ENCODE measurements at places on chromosomes 4 and X. TPM values are rescaled to one million over a fixed set of nuclear protein-coding genes. Genes with fewer than 3 reads are reported as not detected.

GRCh38 chrX:121308276-121308805 lies 260.9 kb downstream of the GLUD2 start:
- DNase-seq = peak; percentile 49

Gene NPY1R
- not detected for total RNA-seq

- DNase-seq = no peak
Observed at GRCh38 chr4:89263265-89263664, 44.3 kb downstream of the GPRIN3 start.

DNA sequence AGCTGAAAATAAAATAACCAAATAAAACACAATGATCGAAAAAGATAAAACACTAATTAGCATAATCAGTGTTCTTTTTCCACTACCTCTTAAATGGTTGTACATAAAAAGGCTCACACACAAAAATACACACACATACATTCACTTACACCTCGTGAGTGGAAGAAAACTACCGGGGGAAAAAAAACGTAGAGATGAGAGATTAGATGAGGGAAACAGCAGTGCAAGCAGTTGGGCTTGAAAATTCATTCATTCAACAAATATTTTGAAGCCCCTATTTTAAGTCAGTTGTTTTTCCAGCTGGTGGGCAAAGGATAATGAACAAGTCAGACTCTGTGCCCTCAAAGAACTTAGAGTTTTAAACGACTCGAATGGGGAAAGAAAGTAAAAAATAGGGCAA lies 1.0 kb downstream of the TBCK start:
- no peak for DNase-seq

DNA sequence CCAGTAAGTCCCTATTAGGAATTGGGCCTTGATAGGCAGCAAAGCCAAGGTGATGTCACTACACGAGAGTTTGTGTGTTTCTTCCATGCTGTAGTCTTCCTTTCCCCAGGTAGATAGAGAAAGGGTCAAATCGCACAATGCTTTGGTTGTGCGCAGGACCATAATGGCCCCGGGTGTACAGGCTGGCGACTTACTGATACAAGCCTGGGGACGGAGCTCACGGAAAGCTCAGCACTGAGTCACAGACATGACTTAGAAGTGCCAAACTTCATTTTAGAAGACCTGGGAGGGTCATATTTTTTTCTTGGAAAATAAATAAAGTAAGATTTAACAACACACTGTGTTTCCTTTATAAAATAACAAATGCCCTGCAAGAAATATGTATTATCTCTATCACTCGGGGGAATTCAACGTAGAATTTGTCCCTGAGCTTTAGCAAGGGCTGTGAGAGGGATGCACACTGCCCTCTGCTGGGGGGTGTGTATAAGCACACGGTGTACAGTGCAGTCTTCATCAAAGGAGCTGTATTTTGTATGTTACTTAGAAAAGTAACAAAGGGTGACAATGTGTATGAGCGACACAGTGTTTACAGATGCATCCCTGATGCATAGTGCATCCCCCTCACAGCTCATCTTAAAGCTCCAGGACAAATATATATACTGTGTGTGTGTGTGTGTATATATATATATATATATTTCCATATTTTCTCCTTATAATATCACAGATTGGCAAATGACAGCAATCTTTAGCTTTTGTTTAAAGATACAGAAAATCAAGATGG lies 254.5 kb upstream of the VEGFC start:
- DNase-seq = peak; percentile 62

DNA sequence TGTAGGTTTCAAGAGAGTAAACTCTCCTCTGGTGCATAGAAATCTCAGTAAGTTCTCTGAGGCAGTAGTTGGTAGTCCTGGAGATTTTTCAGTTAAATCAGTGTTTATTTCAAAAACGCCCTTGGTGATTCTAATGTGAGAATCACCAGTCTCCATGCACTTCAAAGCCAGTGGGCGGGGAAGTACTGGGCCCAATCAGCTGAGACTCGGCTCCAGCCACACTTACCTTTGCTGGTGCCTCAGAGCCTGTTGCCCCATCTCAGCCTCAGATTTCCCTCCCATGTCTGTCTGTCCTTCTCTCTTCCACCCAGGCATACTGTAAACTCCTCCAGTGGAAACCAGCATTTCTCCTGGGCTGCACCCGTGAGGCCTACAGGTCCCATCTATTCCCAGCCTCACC lies 7.4 kb upstream of the MGST2 start:
- peak; percentile 35 for DNase-seq

DNA sequence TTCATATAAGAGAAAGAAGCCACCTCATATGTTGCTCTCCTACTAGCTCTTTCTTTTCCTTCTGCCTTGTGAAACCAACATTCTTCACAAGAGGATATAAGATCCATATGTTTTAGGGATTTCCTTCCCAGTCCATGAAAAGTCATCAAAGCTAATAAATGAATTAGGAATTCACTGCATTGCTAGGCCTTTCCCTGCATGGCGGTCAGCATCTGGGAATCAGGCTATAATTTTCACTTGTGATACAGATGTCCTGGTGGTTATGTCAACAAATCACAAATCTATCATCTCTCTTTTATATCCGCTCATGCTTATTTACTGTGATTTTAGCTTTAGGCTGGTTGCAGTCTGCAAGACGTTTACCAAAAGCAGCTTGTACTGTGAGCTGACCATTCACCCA lies 510.0 kb downstream of the NLGN4X start:
- no peak for DNase-seq

GRCh38 chr4:37802068-37802666 lies 24.3 kb upstream of the PGM2 start:
- DNase-seq = no peak

GRCh38 chr4:25723409-25723808 lies 67.8 kb downstream of the SLC34A2 start:
- DNase-seq = no peak

Gene NIPAL1
- total RNA-seq = 3.9 TPM

DNA sequence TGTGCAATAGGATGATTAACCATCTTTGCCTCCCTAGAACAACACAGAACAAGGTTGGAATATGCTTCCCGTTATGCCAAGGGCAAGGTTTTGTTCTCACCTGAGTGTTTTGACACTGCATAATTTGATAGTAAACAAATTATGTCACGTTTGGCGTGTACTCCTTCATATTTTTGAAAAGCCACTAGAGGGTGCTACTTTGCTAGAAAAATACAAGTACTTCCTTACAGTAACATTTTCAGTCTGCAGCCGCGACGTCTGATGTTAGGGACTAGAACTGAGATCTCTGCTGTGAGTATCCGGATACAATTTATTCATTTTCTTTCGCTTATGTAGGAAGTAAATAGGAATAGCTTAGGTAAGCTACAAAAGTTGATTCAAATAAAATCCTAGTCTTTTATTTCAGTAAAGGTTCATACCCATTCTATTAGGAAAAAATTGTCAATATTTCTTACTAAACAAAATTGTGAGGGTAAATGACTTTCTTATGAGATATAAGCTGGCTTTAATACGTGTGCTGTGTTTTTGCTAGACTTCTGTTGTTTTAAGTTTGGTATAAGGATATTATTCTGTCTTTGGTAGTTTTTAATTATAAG lies 181.1 kb upstream of the WDFY3 start:
- no peak for DNase-seq

GRCh38 chr4:154030746-154031145 lies 241.9 kb upstream of the SFRP2 start:
- DNase-seq = no peak

DNA sequence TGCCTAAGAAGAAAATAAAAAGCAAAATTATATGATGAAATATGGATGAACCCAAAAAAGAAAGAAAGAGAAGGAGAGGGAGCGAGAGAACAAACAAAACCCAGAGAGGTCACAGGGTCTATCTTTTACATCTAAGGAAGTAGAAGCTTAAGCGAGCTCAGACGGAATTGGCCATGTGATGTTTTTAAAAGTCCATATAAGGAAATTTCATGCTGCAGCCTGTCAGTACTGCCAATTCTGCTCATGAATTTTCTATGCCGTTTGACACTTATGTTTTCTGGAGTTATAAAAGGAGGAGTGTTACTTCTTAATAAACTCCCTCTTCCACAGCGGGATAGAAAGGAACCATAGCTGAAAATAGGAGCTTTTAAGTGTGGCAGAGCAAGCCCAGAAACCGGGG lies 32.9 kb upstream of the DCX start:
- no peak for DNase-seq

DNA sequence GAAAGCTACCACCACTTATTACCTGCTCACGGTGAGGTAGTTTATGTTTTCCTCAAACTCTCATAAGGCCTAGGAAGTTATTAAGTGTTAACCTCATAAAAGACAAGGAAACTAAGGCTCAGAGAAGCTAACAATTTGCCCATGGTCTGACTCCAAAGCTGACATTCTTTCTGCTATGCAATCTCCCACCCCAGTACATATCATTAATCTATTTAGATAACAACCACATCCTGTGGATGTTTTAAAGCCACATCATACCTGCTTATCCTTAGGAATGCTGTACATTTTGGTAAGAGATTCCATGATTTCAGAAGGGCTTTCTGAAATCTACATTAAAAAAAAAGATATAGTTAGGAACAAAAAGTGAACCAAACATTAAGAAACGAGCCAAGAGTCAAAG lies 55.4 kb downstream of the HUWE1 start:
- no peak for DNase-seq

DNA sequence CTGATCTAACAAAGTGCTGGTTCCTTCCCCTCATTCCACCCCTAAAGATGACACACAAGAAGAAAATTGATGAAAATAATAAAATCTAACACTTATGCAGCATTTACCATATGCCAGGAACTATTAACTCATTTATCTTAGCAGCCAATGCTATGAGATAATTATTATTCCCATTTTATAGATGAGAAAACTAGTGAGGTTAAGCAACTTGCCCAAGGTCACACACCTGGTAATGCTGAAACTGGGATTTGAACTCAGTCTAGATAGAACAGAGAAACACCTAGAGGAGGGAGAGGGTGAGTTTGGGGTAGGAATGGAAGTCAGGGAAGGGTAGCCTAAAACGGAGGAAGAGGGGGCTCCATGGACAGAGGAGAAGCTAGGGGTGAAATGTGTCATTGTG lies 18.6 kb downstream of the RBMX start:
- no peak for DNase-seq

Gene DGKK
- total RNA-seq = not detected

Gene AR
- total RNA-seq = not detected

DNA sequence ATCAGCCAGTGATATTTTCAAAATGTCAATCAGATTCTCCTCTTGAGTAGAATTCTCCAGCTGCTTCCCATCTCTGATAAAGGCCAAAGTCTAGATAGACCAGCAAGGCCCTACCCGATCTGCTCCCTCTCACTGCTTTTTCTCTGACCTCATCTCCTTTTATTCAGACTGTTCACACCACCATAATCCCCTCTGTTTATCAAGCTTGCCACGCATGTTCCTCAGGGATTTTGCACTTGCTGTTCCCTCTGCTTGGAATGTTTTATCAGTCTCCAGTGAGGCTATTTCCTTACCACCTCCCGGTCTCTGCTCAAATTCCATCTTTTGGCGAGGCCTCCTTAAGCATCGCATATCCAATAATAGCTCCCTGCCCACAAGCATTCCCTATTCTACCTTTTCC lies 20.1 kb downstream of the NOCT start:
- DNase-seq = no peak

GRCh38 chr4:105243446-105243845 lies 96.8 kb downstream of the TET2 start:
- DNase-seq = no peak

DNA sequence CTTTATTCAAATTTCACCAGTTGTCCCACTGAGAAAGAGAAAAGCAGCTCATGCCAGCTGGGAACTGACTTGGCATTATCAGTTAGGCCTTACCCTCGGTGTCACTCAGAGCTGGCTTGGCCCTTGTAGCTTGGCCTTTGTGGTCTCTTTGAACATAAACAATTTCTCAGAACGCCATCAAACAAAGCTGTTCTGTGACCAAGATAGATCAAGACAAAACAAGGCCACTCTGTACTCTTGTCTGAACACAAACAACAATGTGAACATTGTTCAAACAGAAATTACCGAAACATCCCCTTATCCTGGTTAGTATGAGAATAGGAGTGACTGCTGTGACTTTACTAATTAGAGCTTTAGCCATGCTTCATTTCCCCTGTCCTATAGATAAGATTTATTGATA lies 57.2 kb downstream of the DIPK2B start:
- DNase-seq = no peak

DNA sequence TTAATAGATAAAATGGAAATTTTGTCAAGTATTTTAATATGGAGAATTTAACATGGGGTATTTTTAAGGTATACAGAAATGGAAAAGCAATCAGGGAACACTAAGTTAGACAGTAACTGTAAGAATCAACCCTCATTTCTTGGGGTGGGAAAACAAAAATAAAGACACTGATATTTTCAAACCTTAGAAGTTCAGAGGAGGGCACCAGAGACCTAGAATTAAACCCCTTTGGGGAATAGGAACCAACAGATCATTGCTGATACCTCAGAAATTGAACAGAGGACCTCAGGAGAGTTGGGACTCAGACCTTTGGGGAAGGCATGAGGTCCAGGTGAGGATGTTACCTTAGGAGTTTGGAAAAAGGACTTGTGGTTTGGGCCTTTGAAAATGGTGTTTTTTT lies 435.6 kb downstream of the TMA16 start:
- no peak for DNase-seq

DNA sequence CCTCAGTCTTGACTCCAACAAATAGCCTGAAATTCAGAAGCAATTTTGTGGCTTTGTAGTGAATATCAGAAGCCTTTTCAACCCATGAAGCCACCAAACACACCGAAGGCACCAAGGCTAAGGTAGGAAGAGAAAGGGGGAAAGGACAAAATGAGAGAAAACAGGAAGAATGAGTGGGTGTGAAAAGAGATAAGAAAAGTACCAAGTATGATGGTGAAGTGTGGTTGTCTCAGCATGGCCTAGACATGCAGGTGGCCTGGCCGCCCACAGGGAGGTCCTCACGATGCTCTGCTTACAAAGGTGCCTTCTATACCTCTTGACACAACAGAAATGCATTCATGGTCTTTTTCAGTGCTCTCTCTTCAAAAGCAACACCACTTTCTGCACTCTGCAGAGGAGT lies 34.9 kb downstream of the ACSL1 start:
- DNase-seq = no peak

GRCh38 chr4:120003193-120003592 lies 63.5 kb downstream of the MAD2L1 start:
- DNase-seq = no peak
